ENCODE measurements at places on chromosomes 11 and 22.

- no peak for DNase-seq
These were observed 1241.5 kb downstream of the BRD1 start for GRCh38 chr22:48585916-48586798.

GRCh38 chr11:71562120-71562519 lies 3.2 kb upstream of the KRTAP5-10 start:
- DNase-seq: no peak

GRCh38 chr11:12174477-12175143 lies 64.2 kb downstream of the MICAL2 start:
- DNase-seq: no peak

DNA sequence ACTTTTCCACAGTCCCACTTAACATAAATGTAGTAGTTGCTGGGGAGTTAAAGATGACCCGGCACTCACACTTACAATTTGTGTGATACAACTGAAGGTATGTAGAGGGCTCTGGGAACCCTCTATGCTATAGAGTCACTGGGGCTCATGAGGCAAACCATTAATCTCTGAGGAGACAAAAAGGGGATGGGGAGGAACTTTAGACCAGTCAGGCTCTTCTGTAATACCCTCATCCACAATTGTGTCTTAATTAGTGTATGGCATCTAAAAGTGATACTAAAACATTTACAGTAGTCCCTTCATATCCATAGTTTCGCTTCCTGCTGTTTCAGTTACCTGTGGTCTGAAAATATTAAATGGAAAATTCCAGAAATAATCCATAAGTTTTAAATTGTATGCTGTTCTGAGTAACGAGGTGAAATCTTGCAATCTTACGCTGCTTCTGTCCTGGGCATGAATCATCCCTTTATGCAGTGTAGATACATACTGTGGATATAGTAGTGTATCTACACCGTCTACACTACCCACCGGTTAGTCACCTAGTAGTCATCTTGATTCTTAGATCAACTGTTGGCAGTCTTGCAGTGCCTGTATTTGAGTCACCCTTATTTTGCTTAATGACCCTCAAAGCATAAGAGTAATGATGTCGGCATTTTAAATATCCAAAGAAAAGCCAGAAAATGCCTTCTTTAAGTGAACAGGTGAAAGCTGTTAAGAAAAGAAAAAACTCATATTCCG lies 12.2 kb downstream of the CBL start:
- DNase-seq: peak; percentile 86

DNA sequence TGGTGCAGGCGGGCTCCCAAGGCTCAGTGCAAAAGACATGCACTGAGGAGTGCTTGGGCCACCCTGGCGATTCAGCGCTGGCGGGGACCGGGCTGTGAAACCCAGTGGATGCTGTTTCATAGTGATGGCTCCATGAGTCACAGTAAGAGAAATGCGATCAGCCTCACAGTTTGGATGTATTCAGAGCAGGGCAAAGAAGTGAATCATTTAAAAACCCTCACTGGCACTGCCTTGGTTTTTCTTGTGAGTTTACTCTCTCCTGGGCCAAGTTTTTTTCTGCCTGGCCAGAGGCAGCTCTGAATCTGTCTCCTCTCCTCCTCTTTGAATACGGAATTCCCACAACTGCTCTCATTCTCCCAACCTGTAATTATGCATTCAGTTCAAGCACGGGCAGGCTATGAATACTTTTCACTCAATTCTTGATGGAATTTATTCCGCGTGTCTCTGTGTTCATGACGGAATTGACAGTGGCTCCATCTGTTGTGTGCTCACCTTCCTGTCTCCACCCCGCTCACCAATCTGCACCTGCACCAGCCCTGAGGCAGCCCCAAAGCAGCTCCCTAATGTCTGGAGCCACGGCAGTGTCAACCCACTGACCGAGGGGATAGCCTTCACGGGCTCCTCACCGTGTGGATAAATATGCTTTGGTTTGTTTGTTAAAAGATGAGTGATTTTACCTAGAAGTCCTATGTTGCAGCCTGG lies 14.9 kb downstream of the ADAMTS8 start:
- peak; percentile 84 for DNase-seq

DNA sequence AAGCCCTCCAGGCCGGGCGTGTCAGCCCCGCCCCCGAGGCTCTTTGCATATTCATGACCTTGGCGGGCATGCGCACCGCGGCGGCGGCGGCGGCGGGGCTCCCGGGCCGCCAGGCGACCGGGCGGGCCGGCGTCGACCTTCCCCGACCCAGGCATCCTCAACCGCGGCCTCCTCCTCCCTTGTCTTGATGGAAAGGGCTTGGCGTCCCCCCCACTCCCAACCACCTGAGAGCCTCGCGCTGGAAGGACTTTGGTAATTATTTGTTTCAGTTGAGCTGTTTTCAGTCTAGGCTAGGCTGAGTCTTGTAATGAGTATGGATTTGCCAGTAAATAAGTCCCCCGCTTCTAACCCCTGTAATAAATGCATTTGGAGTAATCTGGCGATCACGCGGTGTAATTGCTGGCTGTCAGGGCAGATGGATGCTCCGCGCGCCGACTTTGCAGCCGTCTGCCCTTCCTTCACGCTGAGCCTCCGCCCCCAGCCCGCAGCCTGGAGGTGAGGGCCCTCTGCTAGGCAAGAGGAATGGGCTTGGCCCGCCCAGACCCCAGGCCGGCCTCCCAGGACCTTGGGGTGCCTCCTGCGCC lies 25.2 kb downstream of the FLRT1 start:
- DNase-seq: peak; percentile 11

- DNase-seq: no peak
These were observed 75.4 kb downstream of the AASDHPPT start for GRCh38 chr11:106152824-106153223.

GRCh38 chr11:82899186-82899820 lies 927 bp downstream of the PRCP start:
- no peak for DNase-seq

GRCh38 chr22:20052309-20053259 lies 27.5 kb upstream of the DGCR8 start:
- no peak for DNase-seq

DNA sequence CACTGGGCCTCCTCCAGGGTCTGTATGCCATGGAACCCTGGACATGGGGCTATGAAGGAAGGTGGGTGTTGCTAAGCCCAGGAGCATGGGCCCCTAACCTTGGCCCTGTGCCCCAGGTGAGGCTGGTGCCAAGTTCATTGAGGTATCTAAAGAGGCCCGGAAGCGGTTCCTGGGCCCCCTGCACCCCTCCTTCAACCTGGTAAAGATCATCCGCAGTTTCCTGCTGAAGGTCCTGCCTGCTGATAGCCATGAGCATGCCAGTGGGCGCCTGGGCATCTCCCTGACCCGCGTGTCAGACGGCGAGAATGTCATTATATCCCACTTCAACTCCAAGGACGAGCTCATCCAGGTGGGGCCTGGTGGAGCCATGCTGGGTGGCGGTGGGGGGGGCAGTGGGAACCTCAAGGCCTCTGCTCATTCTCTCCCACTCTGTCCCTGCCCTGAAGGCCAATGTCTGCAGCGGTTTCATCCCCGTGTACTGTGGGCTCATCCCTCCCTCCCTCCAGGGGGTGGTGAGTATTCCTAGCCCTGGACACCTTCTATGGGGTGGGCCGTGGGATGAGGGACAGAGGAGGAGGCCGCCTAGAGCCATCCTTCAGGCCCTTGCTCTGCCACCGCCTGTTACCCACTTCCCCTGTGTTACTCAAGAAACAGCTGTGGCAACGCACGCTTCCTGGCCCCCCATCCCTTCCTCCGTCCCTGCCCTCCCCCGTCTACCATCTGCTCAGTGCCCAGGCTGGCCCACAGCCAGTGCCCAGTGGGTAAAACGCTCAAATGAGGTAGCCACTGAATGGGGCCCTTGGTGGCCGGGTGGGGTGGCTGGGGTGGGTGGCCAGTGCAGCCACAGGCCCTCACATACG lies 3.0 kb downstream of the PNPLA2 start:
- DNase-seq: no peak

DNA sequence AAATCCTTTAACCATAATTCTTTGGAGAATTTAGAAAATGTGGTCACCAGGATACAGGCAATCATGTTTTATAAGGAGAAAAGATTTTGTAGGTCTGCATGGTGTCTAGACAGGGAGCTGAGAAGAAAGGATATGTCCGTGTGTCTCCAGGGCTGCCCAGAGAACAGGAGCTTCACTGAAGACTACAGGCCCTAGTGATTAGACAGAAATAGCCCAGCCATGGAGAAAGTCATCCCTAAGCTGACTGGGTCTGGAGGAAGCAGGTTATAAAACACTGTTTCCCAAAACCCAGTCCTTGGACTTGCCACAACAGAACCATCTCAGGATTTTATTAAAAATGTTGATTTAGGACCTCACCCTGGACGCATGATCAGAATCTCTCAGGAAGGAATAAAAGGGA lies 84.4 kb downstream of the GALNT18 start:
- DNase-seq: no peak

GRCh38 chr11:24932110-24933000 lies 435.5 kb downstream of the LUZP2 start:
- no peak for DNase-seq

- no peak for DNase-seq
These were observed 241.4 kb downstream of the TTC28 start for GRCh38 chr22:28438183-28438768.

DNA sequence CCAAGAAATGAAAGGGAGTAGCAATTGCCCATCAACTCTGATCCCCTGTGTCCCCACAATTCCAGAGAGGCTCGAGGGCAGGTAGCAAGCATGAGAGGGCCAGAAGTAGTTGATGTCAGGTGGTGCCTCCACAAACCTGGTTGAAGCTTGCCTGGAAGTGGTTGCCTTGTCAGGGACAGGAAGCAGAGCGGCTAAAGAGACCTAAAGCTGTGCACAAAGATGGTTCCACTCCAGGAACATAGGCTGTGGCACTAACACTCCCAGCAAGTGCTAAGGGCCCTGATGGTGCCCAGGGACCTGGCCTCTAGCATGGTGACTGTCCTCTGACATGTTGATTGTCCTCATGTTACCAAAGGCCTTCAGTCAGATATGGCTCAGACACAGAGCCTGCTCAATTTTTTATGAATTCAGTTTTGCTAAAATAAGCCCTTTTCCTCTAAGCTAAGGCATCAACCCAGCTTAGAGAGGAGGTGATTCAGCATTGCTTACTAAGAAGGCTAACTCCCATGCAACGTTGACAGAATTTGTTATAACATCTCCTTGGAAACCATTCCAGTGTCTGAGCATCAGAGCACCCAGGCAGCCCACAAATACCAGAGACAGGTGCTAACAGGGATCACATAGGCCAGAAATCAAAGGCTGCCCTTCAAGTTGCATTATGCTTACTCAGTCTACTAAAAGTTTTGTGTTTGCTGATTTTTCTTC lies 196.3 kb upstream of the ARHGAP20 start:
- peak; percentile 89 for DNase-seq

GRCh38 chr11:92245700-92246271 lies 21.2 kb downstream of the FAT3 start:
- no peak for DNase-seq

DNA sequence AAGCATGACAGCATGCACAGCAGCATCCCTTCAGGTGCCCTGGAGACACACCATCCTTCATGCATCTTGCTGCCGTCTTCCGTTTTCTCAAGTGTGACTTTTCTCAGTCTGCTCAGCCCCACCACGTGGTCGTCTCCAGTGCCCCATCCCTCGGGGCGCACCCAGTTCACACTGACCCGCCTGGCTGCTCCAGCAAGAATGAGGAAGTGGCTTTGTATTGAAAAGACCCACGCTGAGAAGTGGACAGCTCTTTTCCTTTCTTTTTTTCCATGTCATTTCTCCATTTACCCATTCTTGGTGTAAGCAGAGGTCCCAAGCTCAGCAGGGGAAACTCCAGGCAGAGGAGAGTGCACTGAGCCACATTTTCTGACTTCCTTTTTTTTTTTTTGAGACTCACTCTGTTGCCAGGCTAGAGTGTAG lies 14.5 kb downstream of the SERPINH1 start:
- DNase-seq: peak; percentile 47

DNA sequence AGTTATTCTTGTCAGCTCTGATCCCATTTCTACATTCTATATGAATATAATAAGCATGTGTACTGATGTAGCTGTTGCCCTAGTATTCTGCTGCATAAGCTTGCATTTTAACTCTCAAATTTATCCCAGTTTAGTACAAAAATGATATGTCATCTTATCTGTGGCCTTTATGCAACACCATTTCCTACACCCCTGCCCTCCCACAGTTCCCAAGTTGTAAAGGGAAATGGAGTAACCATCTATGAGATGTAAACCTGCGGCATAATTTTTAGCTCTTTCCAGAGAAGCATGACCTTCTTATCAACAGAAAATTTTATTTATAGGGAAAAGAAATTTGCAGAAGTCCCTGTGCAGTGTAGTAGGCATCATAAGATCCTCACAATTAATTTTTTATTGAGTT lies 18.9 kb upstream of the CARD18 start:
- no peak for DNase-seq

DNA sequence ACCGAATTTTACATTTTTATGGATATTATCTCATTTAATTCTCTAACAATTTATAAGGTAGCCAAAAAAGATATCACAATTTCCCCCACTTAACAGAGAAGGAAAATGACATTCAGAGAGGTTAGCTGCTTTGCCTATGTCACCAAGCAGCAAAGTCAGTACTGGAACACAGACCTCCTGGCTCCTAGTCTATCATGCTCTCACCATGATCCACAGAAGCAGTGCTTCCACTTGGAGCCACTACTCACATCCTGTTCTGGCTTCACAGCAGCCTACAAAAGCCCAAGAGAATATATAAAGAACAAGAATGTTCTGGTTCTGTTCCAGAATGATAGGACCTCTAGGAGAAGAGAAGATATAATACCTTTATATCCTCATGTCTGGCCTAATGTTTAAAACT lies 59.5 kb upstream of the SCUBE2 start:
- no peak for DNase-seq

GRCh38 chr11:78810559-78811009 lies 235.9 kb upstream of the NARS2 start:
- no peak for DNase-seq

DNA sequence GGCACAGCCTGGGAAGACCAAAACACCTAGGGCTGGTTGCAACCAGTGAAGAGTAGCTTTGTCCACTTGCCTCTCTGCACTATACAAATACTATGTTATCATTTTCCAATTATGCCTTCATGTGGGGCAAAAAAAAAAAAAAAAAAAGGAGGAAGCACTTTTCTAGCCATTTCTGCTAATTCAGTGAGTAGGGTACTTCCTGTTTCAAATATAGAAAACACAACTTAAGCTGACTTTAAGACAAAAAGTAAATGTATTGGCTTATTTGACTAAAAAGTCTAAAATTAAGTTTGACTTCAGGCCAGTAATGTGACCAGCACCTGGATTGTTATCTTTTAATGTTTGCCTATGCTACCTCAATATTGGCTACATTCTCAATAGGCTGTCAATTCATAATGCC lies 15.3 kb downstream of the CCDC73 start:
- DNase-seq: no peak

- peak; percentile 12 for DNase-seq
These were observed 1.6 kb downstream of the SPTBN2 start for GRCh38 chr11:66727282-66728037.

GRCh38 chr11:134561331-134561720 lies 149.3 kb upstream of the B3GAT1 start:
- DNase-seq: no peak

- DNase-seq: no peak
These were observed 1.5 kb downstream of the TPBGL start for GRCh38 chr11:75241906-75242644.

DNA sequence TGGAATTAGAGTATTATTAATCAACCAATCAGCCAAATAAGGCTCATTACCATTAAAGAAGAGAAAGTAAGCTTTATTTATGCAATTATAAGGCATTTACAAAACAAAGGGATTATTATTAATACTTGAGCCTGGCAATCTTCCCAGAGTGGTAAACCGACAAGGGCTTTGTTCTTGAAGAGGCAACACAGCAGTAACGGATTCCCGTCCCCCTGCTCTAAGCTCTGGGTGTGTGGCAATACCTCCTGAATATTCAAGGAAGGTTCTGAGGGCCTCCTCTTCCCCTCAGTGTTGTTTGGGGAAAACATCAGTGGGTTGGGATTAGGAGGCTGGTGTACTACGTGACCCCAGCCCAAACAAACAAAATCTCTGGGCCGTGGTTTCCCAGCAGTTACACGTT lies 176.5 kb downstream of the TENM4 start:
- no peak for DNase-seq
